Stimulated activated naive CD4-positive, alpha-beta T cell (primary cell): ENCODE measurements at places on chromosomes 11 and 22.

DNA sequence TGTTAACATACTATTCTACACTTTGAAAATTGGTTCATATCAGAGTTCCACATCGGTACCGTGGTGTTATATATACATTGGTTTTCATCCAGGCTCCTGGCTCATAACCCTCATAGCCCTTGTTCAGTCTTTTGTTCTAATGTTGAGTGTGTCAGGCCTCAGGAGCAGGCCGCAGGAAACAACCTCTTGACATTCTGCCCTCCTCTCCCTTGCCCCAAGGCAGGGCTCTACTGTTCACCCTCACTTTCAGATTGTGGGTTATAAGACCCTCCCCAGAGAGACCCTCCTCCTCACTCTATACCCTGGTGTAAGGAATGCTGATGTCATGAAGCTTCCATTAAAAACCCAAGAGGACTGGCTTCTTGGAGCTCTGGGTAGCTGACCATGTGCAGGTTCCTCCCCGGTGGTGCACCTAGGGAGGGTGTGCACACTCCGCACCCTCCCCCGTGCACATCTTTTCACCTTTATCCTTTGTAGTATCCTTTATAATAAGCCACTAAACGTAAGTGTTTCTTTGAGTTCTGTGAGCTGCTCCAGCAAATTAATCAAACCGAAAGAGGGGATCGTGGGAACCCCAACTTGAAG, 12.1 kb downstream of the SSH3 start:
- DNase-seq: no peak

DNA sequence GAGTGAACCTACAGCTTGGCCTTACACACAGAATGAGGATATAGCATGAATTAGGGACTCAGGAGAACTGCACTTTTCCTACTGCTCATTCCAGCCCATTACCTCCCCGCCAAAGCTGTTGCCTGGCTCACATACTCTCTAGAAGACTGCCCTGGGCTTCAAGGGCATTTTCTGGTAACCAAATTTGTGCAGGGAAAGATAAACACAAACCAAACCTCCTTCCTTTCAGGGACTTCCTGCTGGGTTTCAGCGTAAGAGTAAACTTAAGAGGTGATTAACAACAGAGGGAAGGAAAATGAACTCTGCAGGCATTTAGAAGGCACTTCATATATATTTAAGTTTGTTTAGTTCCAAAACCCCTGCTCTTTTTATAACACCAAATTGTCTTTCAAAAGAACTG, 194.9 kb downstream of the SWAP70 start:
- DNase-seq: no peak

DNA sequence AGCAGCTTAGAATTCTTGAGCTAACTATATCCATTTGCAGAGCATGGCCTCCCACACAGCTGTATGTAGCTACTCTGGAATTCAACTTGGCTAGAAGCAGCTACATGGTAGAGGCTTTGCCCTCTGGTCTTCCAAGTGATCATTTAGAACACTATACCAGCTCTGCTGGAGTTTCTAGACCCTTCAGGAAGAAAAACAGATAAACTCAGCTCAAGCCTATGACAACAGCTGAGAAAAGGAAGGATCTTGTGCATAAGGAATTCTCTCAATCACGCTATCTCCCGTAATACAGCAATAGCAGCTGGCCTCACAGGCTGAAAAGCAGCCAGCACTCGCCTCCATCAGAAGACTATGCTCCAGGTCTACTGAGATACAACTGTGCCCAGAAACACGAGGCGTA, 50.6 kb upstream of the APOA1 start:
- DNase-seq: no peak

DNA sequence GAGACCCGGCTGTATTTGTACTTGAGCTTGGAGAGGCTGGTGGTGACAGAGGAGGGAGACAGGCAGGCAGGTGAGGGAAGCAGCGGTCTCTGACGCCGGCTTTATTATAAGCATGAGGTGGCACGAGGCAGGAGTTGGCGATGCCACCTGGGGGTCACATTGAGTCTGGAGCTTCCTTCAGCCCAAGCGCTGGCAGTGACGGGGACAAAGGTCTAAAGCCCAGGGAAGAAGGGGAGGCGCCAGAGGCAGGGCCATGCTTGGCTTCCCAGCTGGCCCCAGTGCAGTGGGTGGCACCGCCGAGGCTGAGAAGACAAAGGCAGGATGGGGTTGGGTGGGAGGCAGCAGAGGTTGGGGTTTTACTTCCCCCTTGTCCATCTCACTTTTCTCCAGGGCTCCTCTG, 4.5 kb downstream of the FXYD2 start:
- DNase-seq: no peak

- no peak for DNase-seq
Measured at GRCh38 chr11:78339945-78340344, 77.7 kb downstream of the GAB2 start.

DNA sequence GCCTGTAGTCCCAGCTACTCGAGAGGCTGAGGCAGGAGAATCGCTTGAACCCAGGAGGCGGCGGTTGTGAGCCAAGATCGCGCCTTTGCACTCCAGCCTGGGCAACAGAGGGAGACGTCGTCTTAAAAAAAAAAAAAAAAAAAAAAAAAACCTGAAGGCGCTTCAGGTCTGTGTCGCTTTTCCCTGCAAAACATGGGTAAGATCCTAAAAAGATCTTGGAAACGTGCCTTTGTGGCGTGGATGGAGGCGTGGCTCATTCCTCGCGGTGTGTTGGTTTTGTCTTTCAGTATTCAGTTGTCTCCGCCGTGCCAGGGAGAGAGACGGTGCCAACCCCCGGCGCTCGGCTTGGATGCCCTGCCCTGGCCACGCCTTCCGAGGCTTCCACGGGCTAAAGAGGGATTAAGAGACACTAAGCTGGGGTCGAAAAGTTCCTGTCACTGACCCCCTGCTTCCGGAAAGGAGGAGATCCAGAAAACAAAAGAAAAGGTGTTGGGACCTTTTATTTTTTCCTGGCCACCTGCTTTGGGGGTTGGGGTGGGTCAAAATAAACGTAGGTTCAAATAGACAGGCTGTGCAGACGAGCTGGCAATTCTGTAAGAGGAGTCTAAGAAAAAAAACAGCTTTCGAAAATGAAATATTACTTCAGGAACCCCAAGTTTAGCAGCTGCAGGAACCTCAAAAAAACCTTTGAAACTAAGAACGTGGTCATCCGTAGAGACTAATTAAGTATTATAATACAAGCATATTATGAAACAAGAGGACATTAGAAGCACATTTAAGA, 1.1 kb upstream of the SLC35F2 start:
- DNase-seq: no peak
